Hematopoietic multipotent progenitor cell treated with erythropoietin and hydrocortisone succinate and interleukin-3 and kit ligand, for 6 days (in vitro differentiated cells): ENCODE measurements at places on chromosomes 5 and 9.
A peak's percentile ranks its signal among the peaks of the same experiment; 100 is the strongest.

GRCh38 chr5:140113180-140113698 is 670 bp upstream of the PURA start:
- DNase-seq, result peak; percentile 27

DNA sequence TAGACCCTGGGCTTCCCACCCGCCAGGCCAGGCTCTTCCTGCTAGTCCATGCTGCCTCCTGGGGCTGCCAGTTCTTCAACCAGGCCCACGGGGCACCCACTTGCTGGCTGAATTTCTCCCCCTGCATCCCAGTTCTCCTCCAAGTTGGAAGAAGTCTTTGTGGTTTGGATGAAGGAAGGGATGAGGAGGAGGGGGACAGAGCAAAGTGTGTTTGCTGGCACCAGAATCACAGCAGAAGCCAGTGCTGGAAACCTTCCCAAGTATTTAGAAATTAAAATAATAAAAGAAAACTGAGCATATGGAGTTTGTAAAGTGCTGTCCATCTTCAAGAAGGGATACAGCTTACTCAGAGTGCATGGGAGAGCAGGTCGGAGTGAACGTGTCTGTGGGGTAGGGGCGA is 19.4 kb upstream of the UNC5A start:
- no peak for DNase-seq

DNA sequence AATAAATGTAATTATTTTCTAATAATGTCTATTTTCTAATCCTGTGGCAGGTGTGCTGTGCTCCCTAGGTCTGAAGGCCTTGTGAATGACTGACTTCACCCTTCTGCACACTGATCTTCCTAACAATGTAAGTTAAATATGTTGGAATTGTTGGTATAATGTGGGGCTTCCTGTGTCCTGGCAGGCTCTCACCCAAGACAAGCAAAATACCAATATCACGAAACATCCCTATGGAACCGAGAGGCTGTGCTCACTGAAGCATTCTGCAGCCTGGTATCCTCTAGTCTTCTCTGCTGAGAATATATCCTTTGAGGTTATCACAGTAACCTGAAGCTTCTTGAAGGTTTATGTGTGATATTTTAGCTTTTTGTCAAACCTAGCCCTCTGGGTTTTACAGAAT is 159.4 kb downstream of the GABRB2 start:
- DNase-seq, result no peak

DNA sequence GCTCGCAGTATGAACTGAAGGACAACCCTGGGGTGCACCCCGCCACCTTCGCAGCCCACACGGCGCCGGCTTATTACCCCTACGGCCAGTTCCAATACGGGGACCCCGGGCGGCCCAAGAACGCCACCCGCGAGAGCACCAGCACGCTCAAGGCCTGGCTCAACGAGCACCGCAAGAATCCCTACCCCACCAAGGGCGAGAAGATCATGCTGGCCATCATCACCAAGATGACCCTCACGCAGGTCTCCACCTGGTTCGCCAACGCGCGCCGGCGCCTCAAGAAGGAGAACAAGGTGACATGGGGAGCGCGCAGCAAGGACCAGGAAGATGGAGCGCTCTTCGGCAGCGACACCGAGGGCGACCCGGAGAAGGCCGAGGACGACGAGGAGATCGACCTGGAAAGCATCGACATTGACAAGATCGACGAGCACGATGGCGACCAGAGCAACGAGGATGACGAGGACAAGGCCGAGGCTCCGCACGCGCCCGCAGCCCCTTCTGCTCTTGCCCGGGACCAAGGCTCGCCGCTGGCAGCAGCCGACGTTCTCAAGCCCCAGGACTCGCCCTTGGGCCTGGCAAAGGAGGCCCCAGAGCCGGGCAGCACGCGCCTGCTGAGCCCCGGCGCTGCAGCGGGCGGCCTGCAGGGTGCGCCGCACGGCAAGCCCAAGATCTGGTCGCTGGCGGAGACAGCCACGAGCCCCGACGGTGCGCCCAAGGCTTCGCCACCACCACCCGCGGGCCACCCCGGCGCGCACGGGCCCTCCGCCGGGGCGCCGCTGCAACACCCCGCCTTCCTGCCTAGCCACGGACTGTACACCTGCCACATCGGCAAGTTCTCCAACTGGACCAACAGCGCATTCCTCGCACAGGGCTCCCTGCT is 3.8 kb downstream of the IRX1 start:
- DNase-seq, result no peak

- DNase-seq, result no peak
Observed at GRCh38 chr5:36653044-36653705, 46.8 kb downstream of the SLC1A3 start.

DNA sequence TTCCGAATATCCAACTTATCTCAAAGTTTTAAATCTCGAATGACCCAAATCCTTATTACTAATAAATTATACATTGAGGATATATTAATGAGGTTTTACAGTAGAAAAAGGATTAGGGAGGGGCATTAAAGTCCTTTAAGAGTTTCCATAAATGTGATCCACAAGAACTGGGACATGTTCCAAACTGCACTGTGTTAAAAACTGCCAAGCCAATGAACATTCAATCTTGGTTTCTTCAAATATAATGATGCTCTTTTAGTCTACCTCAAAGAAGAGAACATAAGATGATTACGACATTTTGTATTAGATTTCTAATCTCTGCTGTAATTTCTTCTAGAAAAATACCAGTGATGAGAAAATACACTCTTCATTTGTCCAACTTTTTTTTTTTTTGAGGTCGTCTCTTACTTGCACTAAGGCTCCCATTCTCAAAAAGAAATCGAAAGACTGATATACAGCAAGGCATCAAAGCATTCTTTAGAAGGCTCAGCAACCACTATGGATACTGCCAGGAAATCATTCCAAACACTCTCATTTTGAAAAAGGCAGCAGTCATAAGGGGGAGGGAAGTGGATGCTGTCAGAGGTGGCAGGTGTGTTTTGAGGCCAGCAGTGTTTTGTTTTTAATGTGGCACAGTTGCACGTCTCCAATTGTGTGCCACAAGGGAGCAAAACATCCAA is 1.7 kb downstream of the PTAR1 start:
- peak; percentile 25 for DNase-seq

DNA sequence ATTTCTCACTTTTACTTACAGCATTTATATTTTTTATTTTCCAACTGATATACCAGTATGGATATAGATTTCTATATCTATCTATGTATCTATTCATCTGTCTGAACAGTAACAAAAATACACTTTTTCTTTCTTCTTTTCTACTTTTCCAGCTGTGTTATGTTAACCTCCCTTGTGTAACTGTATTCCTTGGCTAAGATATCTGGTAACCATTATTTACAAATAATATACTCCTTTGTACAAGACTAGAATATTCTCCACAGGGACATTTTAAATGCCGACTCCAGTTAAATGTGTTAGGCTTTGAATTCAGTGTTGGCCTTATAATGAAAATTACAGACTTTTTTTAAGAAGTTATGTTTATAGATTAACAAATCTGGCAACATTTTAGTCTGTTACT is 168.7 kb downstream of the XRCC4 start:
- DNase-seq, result no peak

DNA sequence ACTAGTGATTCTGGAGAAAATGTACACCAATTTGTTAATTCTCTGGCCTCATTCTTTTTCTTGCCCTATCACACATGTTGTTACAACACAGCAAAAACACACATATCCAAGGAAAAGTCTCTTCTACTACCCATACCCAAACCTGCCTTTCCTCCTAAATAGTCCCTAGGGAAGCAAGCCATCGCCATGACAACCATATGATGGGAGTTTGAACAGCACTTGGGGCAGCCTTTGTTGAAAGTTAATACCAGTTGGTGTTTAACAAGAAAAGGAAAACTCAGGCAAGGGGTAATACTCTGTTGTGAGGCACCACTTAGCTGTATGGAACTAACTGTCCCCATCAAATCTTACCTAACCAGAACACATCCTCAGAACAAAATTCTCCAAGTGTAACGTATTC is 1.7 kb downstream of the TRPM3 start:
- DNase-seq, result no peak

- DNase-seq, result peak; percentile 28
Observed at GRCh38 chr9:129773262-129774048, 20.6 kb upstream of the PTGES start.

GRCh38 chr9:91867740-91868139 is 82.3 kb downstream of the ROR2 start:
- DNase-seq, result no peak

GRCh38 chr9:112544477-112544876 is 57.9 kb downstream of the KIAA1958 start:
- DNase-seq, result no peak

GRCh38 chr5:68688547-68688946 is 405.3 kb upstream of the SLC30A5 start:
- no peak for DNase-seq

- DNase-seq, result no peak
Observed at GRCh38 chr9:12329623-12329985, 363.6 kb upstream of the TYRP1 start.

GRCh38 chr9:21969951-21970799 is 24.0 kb downstream of the CDKN2A start:
- no peak for DNase-seq

DNA sequence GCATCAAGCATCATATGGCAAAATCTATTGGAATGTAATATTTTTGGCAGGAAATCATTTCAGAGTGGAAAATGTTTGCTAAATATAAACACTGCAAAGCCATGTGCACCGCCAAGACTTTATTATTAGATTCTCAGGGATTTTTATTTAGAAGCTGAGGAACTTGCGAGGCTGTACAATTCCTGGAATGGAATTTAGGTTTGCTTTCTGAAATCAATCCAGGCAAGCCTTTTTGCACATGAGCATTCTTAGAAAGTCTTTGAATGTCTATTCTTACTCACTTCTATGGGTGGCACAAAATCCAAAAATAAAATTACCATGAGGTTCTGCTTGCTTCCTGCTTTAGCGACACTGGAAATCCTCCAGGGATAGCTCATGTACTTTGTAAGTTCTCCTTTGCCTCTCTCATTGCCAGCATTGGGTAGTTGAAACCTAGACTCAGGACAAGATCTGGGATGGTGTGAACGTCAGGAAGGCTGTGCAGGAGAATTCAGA is 71.5 kb upstream of the PALM2AKAP2 start:
- DNase-seq, result no peak

- no peak for DNase-seq
Observed at GRCh38 chr5:112628214-112628980, 109.3 kb upstream of the APC start.

- no peak for DNase-seq
Observed at GRCh38 chr9:136728548-136729123, 14.1 kb downstream of the LCN10 start.

DNA sequence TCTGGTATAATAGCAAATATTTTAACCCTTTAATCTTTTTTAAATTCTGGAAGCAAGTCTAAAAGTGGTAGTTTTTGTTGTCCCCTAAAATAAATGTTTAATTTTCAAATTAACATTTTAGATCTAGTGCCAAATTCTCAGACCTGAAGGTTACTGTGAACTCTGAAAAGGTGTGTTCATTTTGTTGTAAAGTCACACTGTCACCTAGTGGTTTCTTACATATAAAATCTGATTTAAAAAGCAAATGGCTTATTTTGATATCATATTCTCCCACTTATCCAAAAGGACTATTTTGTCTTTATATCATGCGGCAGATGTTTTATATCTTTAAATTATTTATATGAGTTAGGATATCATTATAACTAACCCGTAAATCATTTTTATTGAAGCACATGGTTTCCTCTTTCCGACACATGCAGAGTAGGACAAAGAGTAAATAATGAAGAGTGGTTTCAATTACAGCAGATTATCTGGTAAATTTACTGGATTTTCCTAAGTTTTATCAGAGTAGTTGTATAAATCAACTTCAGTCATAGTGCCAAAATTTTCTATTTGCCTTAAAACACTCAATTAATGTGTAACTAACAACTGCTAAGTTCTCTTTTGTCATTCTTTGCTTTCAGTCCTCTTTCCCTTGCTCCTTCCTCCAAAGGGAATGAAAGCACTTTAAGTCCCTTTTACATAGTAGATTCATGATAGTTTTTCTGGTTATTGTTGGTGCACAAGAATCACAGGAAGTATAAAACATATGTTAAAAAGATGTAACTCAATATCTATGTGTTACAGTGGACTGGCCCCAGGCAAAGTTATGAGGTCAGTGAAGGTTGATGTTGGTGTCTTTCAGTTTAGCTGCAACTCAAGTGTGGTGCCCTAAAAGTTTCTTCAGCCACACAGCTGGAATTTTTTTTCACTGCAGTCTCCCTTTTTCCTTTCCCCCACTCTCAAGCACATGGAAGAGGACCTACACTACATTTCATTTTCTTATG is 189.6 kb downstream of the COX7C start:
- DNase-seq, result no peak

DNA sequence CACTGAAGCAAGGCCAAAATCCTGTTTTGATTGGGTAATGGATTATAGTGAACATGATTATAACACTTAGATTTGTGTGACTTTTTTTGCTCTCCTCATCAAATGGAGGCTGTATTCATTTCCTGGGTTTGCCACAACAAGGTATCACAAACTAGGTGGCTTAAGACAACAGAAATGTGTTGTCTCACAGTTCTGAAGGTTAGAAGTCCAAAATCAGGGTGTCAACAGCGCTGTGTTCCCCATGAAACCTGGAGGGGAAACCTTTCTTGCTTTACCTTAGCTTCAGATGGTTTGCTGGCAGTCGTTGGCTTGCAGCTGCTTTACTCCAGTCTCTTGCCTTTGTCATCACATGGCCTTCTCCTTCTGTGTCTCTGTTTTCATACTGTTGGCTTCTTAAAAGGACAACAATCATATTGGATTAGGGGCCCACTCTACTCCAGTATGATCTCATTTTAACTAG is 32.4 kb downstream of the CDC42SE2 start:
- no peak for DNase-seq

DNA sequence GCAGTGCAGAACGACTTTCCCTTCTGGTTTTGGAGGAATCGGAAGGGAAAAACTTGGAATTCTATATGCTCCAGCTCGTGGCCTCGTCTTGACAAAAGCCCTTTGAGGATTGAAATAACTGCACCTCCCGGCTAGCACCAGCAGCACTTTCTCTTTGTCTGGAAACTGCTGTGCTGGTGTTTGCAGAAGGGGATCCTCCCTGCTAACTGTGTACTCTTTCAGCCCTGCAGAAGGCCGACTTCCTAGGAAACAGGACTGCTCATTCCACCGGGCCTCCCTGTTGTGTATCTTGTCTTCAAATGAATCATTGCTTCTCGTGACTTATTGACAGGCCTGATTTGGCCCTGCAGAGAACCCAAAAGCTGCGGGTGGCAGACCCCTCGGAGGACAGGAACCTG is 23.6 kb downstream of the STC2 start:
- DNase-seq, result no peak

DNA sequence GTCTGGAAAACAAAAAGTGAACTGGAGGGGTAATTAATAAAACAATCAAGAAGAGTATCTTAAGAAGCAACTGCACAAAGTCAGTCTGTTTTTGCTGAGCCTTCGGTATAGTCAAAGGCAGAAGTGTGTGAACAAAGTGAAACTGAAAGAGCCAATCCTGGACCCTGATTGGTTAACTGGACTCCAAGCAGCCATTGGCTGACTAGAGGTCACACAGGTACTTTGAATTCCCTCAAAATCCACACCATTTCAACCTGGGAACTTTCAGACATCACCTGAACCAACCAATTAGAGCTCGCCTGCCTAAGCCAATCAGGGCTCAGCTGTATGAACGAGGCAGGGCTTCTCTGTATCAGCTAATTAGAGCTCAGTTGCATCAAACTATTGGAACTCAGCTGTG is 286.7 kb downstream of the TLE4 start:
- DNase-seq, result peak; percentile 35
